Uterus (tissue), 4 donors: ENCODE measurements at places on chromosomes 11 and 22. TPM values are rescaled to one million over a fixed set of nuclear protein-coding genes. Genes with fewer than 3 reads are reported as not detected.

- no peak for DNase-seq
These were observed 2.4 kb downstream of the IFITM10 start for GRCh38 chr11:1747753-1748635.

PRR5 gene
- 17.4 TPM for total RNA-seq

- DNase-seq = no peak
These were observed 20.0 kb upstream of the SCARF2 start for GRCh38 chr22:20457506-20458240.

OR52K2 gene
- not detected for total RNA-seq

SCUBE1 gene
- 0.26 TPM for total RNA-seq
